Esophagus muscularis mucosa (tissue), 4 donors: ENCODE measurements at places on chromosomes 12 and 14. TPM values are rescaled to one million over a fixed set of nuclear protein-coding genes. Genes with fewer than 3 reads are reported as not detected.
A peak's percentile ranks its signal among the peaks of the same experiment; 100 is the strongest.

DNA sequence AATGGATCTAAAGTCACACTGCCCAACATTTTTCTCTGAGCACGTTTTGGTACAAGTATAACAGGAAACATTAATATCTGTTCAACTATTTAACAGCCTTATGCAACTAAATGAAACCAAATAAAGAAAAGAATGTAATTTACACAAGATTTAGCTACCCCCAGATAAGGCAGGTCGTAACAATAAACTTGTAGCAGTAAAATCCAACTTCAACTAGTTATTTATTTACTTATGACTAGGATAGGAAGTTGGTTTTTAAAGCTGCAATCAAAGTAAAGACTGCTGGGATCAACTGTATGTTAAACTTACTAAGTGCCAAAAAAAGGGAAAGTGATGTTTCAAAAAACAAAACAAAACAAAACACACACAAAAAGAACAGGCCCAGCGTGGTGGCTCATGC is 30.9 kb downstream of the FERMT2 start:
- DNase-seq = no peak

GRCh38 chr12:12123036-12123604 is 52.4 kb downstream of the BCL2L14 start:
- DNase-seq = no peak

- DNase-seq = no peak
Measured at GRCh38 chr12:24731596-24731995, 217.3 kb downstream of the BCAT1 start.

- DNase-seq = no peak
Measured at GRCh38 chr12:110865521-110865920, 18.7 kb downstream of the CCDC63 start.

DNA sequence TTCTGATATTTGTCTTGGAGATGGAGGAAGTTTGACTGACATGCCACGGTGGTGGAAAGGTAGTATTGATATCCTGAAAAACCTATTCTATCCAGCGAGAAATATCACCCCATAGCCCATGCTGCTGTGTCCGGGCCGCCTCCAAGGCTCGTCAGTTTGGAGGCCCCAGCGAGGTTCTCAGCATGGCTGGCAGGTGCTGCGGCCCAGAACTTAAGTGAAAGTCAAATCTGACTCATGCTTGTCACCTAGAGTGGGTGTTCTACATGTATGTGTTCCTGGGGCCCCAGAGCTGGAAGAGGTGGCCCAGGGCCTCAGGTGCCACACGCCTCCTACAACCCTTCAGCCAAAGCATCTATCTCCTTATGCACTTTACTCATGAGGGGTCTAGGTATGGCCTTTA is 92.9 kb downstream of the GCH1 start:
- peak; percentile 68 for DNase-seq

The OR4K17 gene
- total RNA-seq = not detected

GRCh38 chr12:1907652-1908611 is 10.5 kb downstream of the CACNA2D4 start:
- DNase-seq = peak; percentile 78
